GM13976 (cell line): ENCODE measurements at places on chromosomes 11 and 22.

GRCh38 chr11:469684-470560 lies 19.8 kb downstream of the PTDSS2 start:
- no peak for DNase-seq

- DNase-seq = no peak
These were observed 12.5 kb upstream of the SELENOH start for GRCh38 chr11:57728829-57729228.

DNA sequence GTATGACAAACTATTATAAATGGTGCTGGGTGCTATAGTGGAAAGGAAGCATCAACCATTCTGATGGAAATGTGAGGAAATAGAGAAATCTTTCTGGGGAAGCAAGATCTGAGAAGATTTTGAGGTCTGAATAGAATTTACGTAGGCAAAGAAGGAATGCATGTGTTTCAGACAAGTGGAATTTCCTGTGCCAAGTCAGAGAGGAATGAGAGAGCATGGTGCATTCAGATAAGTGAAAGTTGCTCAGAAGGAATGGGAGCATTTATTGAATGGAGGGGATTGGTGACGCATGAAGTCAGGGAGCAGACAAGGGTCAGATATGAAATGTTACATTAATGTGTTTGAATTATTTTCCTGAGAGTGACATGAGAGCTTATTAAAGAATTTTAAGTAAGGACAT lies 725.5 kb downstream of the METTL15 start:
- DNase-seq = no peak

GRCh38 chr11:9947231-9947864 lies 283.5 kb downstream of the SWAP70 start:
- DNase-seq = peak; percentile 38

- no peak for DNase-seq
These were observed 797 bp downstream of the STARD10 start for GRCh38 chr11:72793076-72793424.

DNA sequence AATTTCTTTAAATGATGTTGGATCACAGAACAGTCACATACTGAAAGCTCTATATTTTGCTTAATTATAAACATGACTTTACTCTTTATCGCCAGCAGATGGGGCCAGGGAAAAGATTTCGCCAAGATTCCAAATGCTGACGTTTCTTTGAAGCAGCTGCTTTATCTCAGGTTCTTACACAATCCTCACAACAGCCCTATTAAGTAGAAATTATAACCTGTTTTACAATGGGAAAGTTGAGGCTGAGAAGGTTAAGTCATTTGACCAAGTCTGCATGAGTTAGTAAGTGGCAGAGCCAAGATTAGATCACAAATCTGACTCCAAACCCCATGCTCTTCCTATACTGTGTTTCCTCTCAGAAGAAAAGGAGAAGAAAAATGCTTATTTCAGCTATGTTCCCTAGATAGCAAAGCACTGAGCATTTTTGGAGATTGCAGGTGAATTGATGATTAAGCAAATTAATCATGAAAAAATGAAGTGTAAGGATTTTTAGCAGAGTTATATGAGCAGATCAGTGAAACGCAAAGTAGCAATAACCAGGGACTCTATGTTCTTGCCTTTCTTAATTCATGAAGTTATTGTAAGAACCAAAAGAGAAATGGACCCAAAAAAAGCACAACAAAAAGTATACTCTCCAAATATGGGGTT lies 79.0 kb downstream of the AASDHPPT start:
- peak; percentile 36 for DNase-seq

DNA sequence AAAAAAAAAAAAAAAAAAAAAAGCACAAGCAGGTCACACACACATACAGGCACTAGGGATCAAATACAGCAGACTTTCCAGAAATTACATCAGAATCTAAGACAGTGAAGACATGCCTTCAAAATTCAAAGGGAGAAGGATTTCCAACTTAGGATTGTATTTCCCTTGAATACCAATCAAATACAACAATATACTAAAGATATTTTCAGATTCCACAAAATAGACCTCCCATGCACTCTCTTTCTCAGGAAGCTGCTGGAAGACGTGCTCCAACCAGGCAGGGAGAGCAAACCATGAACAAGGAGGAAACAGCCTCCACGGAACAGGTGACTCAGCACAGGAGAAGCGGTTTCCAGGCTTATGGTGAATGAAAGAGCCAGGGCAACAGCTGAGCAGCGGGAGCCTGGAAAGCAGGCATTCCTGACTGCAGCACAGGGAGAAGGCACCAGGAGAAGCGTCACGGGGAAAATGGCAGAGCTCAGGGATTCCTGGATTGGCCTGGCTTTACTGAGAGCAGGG lies 32.0 kb downstream of the TMEM184B start:
- DNase-seq = no peak

- no peak for DNase-seq
These were observed 3.4 kb downstream of the PHF21A start for GRCh38 chr11:46117842-46118241.

- no peak for DNase-seq
These were observed 16.9 kb downstream of the MYO7A start for GRCh38 chr11:77144857-77145428.

- DNase-seq = no peak
These were observed 1.3 kb upstream of the ZDHHC8 start for GRCh38 chr22:20130319-20130718.

GRCh38 chr11:42812361-42812760 lies 499.4 kb upstream of the API5 start:
- DNase-seq = no peak

GRCh38 chr11:69841170-69841858 lies 22.1 kb upstream of the FGF3 start:
- no peak for DNase-seq

GRCh38 chr11:100769165-100769564 lies 82.1 kb downstream of the ARHGAP42 start:
- no peak for DNase-seq

DNA sequence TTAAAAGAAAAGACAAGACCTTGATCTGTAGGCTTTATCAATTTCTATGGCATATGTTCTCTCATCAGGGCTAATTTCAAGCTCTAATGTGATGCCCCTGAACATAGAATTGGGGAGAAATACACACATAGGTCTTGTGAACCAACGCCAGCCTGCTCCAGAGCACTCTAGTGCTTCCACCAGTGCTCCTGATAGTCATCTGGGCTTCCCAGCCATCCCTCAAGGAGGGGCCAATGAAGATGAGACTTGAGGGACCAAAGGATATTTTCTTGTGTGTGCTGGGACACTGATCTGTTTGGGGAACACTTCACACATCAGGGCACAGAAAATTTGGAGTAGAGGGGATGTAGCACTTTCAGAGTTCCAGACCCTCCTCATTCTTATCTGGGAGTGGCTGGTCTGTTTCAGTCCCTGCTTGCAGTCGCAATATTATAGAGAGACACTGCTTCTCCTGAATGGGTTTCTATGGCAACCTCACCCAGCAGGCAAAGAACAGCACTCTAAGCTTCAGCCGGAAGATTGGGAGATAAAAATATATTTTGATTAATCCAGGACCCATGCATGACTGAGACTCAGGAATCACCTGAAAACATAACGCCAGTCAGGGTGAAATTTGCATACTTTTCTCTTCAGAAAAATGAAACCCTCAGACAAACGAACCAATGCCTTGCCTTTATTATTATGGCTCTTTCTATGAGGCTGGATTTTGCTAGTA lies 28.4 kb upstream of the SCN3B start:
- no peak for DNase-seq

- no peak for DNase-seq
These were observed 6.1 kb upstream of the CD59 start for GRCh38 chr11:33742249-33742851.

- DNase-seq = no peak
These were observed 141.4 kb downstream of the PARVA start for GRCh38 chr11:12518606-12519385.

GRCh38 chr11:114713756-114714155 lies 35.4 kb downstream of the NXPE2 start:
- no peak for DNase-seq

- no peak for DNase-seq
These were observed 935.9 kb downstream of the JRKL start for GRCh38 chr11:97325693-97326092.

GRCh38 chr11:19060629-19061028 lies at the start of gene MRGPRX2:
Gene MRGPRX2, minus strand, starts transcription at chr11:19060717. Its CDS starts 4,315 bp downstream, at chr11:19056402.
- DNase-seq = no peak

DNA sequence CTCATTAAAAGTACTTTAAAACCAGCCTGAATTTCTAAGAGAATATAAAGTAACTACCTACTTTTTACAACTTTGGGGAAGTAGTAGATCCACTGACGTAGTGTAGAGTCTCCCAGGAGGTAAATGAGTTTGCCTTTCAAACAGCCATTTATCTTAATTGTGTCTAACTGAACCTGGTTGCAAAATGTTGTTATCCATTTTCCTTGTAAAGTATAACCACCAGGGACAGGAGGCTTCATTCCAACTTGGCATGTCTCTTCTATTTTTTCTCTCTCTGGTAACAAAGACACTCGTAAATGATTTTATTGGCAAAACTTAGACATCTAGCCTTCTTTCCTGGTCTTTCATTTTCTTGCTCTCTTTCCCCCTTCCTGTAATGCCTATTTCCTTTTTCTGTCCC lies 36.9 kb downstream of the NXPE1 start:
- DNase-seq = no peak

- DNase-seq = no peak
These were observed 5.4 kb upstream of the MIF start for GRCh38 chr22:23888615-23889401.

DNA sequence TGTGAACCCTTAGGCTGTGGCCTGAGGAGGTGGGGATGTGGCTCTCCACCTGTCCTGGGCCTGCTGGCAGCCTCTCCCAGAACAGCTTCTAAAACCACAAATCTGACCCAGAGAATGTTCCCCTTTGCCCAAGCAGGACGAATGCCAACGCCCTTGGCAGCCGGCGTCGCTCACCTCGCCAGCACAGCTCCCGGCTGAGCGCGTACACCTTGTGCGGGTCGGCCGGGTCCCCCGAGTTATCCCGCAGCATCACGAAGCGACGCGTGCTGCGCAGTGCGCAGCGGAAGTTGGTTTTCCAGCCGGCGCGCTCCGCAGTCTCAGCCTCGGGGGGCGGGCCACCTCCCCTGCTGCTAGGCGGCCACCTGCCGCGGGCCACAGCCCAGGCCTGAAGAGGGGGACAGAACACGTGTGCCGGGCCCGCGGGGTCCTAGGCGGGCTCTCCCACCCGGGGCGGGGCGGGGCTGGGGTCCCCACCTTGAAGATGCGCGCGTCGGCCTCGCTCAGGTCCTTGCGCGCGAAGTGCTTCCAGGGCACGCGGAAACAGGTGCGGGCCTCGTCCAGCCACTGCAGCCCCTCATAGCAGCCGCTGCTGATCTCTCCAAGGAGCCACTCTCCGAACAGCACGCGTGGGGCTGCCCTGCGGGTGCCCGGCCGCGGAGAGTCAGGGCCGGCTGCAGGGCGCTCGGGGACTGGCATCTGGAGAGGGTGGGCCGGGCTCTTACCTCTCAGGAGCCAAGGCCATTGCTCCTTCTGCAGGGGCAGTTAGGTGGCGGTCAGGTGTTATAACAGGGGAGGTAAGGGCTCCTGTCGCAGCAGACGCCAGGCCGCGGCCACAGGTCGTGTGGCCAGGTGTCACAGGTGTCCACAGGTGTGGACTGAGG lies 887 bp downstream of the IRF7 start:
- no peak for DNase-seq

- peak; percentile 79 for DNase-seq
These were observed 52.9 kb upstream of the CARS1 start for GRCh38 chr11:3109921-3110706.
